NCI-H510A treated with DMSO at 0.1 percent for 48 hours (cell line): ENCODE measurements at places on chromosomes 6 and 20.

DNA sequence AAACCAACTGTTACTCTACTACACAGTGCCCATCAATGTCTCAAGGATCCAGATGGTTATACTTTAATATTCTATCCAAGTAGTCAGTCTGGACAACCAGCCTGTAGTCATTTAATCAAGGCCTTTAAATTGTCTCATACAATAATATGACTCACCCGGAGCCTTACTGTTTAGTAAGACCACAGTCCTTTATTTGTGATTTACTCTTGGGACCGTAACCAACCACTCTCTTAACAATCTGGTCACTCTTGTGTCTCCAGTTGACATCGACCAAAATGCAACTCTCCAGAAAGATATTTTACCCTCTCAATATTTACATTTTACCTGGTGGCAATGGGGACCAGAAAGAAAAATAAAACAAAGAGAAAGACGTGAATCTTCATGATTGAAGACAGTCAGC, 14.9 kb downstream of the DEFB114 start:
- no peak for DNase-seq

- no peak for DNase-seq
These were observed 395.1 kb upstream of the CNR1 start for GRCh38 chr6:88561034-88561953.

- DNase-seq = peak; percentile 23
These were observed at the start of gene BNIP5 for GRCh38 chr6:36336779-36337241. BNIP5 (minus strand) TSS chr6:36336888; CDS start chr6:36330690, 6,198 bp downstream.

GRCh38 chr6:166556336-166556735, 30.1 kb downstream of the RAMACL start:
- DNase-seq = no peak

- DNase-seq = no peak
These were observed 5.4 kb downstream of the METTL24 start for GRCh38 chr6:110352563-110353262.

DNA sequence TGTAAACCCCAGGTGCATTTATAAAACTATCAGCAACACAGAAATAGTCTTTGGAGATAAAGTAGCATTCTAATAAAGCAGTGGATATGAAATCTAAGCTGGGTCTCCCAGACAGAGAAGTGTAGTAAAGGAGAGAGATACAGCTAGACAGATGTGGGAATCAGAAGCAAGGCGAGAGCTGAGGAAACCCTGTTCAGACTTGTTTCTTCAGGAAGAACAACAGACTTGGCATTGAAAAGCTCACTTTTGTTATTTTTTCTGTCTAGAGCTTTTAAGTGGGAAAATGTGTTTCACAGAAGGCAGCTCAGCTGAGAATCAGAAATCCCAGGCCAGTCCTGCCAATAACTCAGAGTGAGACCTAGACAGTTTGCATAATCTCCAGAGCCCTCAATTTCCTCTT, 52.9 kb downstream of the SLC35B3 start:
- DNase-seq = no peak
